ENCODE measurements at places on chromosomes 4 and X.

GRCh38 chr4:152427981-152428380 lies 107.9 kb downstream of the FBXW7 start:
- H3K27ac ChIP-seq, result no peak overlapping the region
- DNase-seq, result no peak
- no peak overlapping the region for H3K4me3 ChIP-seq
- H3K36me3 ChIP-seq, result no peaks in the 10 kb centered on the region

GRCh38 chrX:133723930-133724329 lies 261.5 kb downstream of the GPC3 start:
- H3K36me3 ChIP-seq, result no peaks in the 10 kb centered on the region
- no peak overlapping the region for H3K4me3 ChIP-seq

DNA sequence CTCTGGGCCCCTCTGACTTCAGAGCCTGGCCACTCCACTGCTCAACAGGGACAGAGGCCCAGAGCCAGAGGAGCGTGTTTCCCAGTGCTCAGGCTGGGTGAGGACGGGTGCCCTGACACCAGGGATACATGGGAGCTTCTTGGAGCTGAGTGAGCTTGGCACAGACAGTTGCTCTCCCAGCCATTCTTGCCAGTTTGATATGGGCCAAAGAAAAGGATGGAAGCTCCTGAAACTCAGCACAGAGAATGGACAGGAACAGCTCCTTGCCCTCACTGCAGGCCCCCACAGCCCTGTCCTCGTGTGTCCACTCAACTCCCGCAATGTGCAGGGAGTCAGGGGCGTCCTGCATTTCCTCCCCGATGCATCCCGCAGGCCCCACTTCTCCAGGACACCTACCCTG lies 38.8 kb downstream of the NSG1 start:
- no peaks in the 10 kb centered on the region for H3K4me1 ChIP-seq
- H3K27me3 ChIP-seq, result no peaks in the 10 kb centered on the region
- peaks cover 22% of the 10 kb centered on the region for H3K36me3 ChIP-seq
- no peak for DNase-seq

DNA sequence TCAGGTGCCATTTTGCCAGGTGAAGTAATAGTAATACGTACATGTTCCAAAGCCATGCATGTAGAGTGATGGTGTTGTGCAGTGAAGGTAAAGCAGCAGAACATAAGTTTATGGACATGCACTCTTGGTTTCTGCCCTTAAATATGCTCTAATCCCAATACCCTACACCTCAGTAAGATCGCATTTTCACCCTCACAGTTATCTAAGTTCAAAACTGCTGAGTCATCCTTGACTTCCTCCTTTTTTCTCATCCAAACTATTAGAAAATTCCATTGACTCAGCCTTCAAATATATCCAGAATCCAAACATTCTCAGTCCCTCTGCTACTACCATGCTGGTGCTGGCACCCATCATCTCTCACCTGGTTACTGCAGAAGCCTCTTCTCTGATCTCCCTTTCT lies 652.9 kb upstream of the IGFBP7 start:
- no peak overlapping the region for H3K27ac ChIP-seq
- H3K36me3 ChIP-seq, result no peaks in the 10 kb centered on the region
- DNase-seq, result no peak
- no peak overlapping the region for H3K4me3 ChIP-seq
- H3K4me1 ChIP-seq, result no peaks in the 10 kb centered on the region
- no peaks in the 10 kb centered on the region for H3K27me3 ChIP-seq

- no peak overlapping the region for H3K4me3 ChIP-seq
- H3K4me1 ChIP-seq, result no peaks in the 10 kb centered on the region
- DNase-seq, result no peak
These were observed 134.2 kb upstream of the FRG1 start for GRCh38 chr4:189806506-189806905.

GRCh38 chrX:118216087-118216486 lies 99.5 kb upstream of the KLHL13 start:
- H3K36me3 ChIP-seq, result no peaks in the 10 kb centered on the region
- no peak overlapping the region for H3K4me3 ChIP-seq
- no peak for DNase-seq
- H3K27me3 ChIP-seq, result peaks cover 6% of the 10 kb centered on the region
- no peak overlapping the region for H3K27ac ChIP-seq

Data from immature natural killer cell (primary cell).